MG63 (cell line): ENCODE measurements at places on chromosomes 1 and 21.

- peak; percentile 46 for DNase-seq
Measured at GRCh38 chr1:53326598-53327181, 1.2 kb downstream of the LRP8 start.

DNA sequence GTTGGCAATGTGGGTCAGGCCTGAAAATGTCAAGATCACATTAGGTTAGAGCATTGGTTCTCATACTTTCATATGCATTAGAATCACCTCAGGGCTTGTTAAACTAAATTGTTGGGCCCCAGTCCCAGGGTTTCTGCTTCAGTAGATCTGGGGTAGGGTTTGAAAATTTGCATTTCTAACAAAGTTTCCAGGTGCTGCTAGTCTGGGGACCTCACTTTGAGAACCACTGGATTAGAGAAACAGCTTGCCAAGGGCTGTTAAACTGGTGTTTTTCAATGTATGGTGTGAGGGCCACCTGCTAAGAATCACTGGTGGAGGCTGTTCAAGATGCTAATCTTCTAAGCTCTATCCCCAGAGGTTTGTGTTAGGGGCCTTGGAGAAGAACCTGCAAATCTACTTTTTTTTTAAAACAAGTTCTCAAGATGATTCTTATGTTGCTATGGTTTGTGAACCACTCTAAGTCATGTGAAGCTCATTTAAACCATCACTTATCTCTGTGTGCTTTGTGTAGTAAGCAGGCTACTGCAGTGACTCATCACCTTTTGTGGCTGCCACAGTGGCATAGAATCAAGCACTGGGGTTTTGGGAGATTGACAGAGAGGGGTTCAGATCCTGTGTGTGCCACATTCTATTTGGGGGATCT is 152.2 kb downstream of the S1PR1 start:
- no peak for DNase-seq

GRCh38 chr1:227378871-227379554 is 60.7 kb upstream of the CDC42BPA start:
- DNase-seq, result no peak

- peak; percentile 87 for DNase-seq
Measured at GRCh38 chr1:54229281-54229891, 29.4 kb downstream of the MRPL37 start.

DNA sequence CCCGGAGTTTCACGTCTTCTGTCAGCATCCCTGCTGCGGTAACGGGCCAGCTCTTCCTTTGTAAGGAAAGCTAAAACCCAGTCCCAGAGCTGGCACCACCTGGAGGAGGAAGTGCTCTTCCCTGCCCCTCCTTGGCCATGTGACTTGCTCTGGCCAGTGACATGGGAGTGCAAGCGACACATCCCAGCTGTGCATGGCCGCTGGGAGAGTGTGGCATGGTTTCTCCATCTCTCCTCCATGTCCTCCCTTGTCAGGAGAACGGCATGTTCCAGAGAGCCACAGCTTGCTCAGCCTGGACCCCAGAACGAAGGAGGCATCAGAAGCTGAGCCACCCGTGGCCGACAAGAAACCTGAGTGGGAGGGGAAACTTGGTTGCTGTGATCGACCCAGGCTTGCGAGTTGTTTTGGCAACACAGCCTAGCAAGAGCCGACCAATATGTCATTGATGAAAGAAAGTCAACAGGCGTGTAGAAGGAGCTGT is 2.7 kb upstream of the PRXL2B start:
- no peak for DNase-seq

DNA sequence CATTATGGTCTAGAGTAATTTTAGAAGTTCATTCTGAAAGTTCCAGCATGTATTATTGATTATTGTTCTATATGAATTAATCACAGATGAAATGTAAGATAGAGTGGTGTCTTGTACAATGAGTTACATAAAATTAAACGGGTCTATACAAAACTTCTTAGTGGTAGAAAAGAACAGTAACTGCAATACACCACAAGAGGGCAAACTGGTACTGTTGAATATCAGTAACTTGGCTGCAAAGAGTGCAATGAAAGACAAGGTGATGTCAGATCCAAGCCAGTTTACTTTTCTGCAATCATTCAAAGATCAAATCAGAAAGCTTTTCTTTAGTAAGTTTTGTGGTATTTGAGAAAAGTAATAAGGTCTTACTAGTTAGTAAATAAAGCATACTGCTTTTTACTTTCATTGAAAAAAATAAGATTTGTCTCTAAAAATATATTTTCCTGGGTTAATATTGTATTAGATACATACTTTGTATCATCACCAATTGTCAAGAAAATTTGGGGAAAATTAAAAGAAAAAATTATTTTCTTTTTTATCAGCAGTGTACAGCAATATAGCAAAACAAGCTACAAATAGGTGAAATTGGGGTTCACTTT is 66.4 kb upstream of the BTG3 start:
- DNase-seq, result no peak

GRCh38 chr1:213327017-213327667 is 276.1 kb downstream of the RPS6KC1 start:
- DNase-seq, result peak; percentile 57

GRCh38 chr1:228508840-228509415 is 21.7 kb downstream of the RNF187 start:
- no peak for DNase-seq

- DNase-seq, result no peak
Measured at GRCh38 chr1:116365353-116365780, 7.7 kb upstream of the ATP1A1 start.

DNA sequence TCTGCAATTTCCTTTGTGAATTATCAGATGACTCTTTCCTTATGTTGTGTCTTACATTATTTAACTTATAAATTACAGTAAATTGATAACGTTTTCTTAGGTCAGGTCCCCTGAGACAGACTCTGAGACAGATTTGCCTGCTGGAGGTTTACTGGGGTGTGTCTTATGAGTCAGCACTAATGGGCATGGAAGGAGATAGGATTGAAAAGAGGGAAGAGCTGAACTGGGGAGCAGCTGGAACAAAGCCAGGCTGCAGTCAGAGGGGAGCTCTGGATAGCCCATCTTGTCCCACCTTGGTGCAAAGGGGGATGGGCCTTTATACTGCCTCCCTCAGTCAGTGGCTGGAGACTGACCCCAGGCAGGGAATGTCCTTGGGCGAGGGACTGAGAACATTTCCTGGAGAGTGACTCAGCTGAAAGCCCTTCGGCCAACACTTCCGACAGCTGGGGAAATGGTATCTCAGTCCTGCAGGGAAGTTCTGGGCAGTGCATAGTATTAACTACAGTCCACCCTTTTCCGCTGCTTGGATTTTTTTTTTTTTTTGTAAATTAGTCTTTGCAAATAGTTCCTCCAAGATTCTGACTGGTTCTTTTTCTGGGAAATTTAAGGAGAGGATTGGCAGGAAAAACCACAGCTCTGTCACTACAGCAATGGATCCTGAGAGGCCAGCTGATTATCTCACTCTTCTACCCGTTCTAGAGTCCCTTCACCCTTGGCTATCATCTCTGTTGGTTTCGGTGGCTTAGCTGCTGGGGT is 39.1 kb upstream of the CDC42BPA start:
- peak; percentile 90 for DNase-seq
